Epithelial cell of esophagus (primary cell): ENCODE measurements at places on chromosomes 16 and 17.
A peak's percentile ranks its signal among the peaks of the same experiment; 100 is the strongest.

- DNase-seq = no peak
These were observed 6.2 kb downstream of the DUS1L start for GRCh38 chr17:82059272-82060000.

GRCh38 chr17:57313097-57313835, 56.9 kb downstream of the MSI2 start:
- DNase-seq = no peak

GRCh38 chr17:68184816-68185436, 62.9 kb upstream of the AMZ2 start:
- no peak for DNase-seq

- DNase-seq = no peak
These were observed 7.5 kb downstream of the PELP1 start for GRCh38 chr17:4696437-4696805.

GRCh38 chr17:4019275-4019674, 55.0 kb upstream of the ATP2A3 start:
- no peak for DNase-seq

GRCh38 chr16:1863681-1864460, 8.1 kb downstream of the MEIOB start:
- peak; percentile 51 for DNase-seq

GRCh38 chr17:2736956-2737355, 12.5 kb downstream of the CCDC92B start:
- DNase-seq = peak; percentile 99

DNA sequence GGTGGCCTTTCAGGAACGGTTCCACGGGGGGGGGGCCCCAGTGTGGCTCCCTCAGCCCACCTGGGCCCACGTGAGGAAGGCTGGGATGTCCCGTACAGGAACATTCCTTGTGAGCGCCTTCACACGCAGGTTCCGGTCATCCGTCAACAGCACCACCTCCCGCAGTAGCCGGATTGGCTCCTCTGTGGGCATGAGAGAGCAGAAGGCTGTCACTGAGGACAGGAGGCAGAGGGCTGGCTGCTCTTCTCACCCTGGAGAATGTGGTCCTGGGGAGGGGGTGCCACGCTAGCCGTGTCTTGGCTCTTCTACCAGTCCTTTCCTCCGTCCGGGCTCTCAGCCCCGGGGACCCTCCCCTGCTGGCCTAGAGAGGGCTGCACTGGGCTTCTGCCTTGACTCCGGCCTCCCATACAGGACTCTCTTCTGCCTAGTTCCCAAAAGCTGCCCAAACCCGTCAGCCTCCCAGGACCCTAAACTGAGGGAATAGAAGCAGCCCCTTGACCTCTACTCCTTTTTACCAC, 6.6 kb downstream of the HIC1 start:
- DNase-seq = no peak

DNA sequence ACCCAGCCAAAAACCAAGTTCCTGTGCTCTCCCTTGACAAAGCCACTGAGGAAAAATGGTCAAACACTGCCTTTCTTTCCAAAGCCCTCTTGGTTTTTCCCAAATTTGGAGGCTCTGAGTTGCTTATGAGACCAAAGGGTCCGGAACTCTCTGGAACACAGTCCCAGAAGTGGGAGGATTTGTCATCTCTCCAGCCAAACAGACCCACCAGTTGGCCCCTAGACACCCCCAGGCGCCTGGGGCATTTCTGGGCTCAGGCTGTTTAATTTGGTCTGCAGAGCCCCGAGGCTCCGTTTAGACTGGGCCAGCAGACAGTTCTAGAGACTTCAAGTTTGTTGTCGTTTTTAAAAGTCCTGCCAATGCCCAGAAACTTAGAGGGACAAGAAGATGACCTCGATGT, 239.1 kb downstream of the SEC14L1 start:
- no peak for DNase-seq

DNA sequence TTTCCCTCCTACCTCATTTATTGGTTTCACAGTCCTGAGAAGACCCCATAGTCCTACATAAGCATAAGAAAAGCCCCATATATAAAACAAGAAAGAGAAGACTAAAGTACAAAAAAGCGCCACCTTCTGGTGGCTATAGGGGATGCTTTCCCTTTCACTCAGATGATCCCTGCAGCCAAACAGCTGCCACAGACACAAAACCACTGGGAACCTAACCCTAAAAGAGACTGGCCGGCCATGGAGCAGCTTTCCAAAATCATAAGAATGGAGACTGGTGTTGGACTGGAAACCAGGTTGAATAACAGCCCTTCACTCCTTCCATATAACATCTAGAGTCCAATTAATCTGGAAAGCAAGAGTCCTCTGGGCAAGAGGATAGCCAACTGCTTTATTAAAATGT, 11.4 kb downstream of the DYNC1LI2 start:
- peak; percentile 42 for DNase-seq

DNA sequence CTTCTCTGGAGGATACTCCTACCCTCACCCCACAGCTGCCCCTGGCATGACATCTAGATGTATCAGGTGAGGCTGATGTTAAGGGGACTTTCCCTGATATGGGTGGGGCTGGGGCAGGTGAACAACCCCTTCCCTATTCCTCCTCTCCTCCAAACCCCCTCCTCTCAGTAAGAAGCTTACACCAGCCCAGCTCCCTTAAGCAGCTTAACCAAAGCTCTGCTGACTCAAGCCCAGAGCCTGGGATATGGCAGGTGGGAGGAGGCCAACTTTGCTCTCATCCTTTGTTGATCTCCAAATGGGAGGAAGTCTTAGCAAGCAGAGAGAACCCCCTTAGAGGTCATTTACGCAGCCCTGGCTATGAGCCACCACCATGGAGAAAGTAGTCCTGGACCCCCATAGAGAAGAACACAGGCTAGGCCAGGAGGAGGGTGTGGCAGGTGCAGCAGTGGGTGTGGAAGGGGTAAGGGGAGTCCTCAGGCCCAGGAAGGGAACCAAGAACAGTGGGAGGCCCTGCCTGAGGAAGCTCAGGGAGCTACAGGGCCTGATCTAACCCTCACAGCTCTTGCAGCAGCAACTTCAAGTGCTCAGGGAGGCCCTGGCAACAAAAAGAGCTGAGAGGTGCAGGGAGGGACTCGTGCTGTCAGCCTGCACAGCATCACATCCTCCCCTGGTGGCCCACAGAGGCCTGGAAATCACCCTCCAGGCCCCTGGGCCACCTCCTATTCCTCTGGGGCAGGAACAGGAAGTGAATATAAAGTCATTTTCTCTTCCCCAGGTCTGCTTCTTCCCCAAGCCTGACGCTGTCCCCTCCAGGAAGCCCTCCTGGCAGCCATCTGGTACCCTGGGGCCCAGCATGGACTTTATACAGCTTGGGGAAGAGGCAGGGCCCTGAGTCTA, 2.9 kb downstream of the UNC119 start:
- DNase-seq = no peak

DNA sequence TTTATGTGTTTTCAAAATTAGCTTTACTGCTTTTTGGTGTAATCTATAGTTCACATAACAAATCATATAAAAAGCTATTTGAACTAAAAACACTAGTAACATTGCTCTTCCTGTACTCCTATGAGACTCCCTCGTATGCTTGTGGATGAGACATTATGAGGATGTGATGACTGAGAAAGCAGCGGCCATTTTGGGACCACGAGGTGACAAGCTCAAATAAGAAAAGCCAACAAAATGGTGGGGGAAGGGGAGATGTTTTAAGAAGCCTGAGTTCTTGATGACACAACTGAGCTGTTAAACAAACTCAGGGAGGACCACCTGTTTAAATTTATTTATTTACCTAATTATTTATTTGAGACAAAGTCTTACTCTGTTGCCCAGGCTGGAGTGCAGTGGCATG, 4.5 kb downstream of the CCL18 start:
- no peak for DNase-seq

GRCh38 chr17:49859991-49860953, 12.4 kb upstream of the TAC4 start:
- no peak for DNase-seq

DNA sequence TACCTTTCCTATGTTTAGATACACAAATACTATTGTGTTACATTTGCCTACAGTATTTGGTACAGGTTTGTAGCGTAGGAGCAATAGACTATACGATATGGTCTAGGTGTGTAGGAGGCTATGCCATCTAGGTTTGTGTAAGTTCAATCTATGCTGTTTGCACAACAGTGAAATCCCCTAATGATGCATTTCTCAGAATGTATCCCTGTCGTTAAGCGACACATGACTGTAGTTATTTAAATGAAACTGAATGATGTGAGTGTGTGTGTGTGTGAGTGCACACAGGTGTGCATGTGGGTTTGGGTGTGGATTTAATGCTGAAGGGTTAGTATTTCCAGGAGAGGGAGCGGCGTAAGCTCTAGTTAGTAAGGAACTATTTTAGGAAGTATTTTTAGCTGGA, 34.6 kb upstream of the SMIM36 start:
- DNase-seq = no peak

DNA sequence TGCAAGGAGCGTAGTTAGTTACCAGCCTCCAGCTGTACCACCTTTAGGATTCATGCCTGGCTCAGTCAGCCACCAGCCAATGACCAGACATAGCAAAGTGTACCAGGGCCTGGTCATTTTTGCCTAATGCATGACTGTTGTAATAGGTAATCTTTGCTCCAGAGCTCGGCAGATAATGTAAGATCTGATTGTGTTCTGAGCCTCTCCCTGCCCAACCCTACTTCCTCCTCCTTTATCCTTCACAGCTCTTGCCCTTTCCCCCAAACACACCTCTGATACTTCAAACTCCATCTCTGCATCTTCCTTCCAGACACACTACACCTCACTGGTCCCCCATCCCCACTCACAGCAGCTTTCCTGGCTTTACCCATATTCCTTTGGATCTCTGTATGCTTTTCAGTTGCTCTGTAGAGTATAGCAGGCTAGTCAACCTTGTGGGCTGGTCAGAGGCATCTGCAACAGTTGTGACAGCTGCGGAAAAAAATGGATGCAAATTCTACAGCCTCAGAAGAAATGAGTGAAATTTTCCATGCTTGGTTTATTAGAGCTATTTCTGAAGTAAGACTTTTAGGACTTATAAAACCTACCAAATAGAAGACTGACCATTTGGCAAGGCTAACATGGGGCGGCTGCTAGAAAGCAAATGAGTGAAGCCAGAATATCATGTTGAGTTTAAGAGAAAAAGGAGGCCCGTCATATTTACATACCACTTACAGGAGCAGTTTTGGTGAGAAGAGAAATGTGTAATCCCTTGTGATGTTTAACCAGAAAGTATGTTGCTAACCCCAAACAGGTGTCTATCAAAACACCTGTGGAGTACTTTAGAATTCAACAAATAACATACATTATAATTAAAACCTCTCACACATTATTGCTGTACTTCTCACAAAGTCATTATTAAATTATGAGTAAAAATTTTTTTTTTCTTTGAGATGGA, 19.9 kb upstream of the C16orf87 start:
- DNase-seq = no peak

- peak; percentile 94 for DNase-seq
These were observed 11.1 kb downstream of the HROB start for GRCh38 chr17:44152875-44153274.

- DNase-seq = peak; percentile 39
These were observed 9.7 kb downstream of the NMT1 start for GRCh38 chr17:45070809-45071208.

- peak; percentile 88 for DNase-seq
These were observed 34.6 kb downstream of the DCUN1D3 start for GRCh38 chr16:20865420-20866131.

DNA sequence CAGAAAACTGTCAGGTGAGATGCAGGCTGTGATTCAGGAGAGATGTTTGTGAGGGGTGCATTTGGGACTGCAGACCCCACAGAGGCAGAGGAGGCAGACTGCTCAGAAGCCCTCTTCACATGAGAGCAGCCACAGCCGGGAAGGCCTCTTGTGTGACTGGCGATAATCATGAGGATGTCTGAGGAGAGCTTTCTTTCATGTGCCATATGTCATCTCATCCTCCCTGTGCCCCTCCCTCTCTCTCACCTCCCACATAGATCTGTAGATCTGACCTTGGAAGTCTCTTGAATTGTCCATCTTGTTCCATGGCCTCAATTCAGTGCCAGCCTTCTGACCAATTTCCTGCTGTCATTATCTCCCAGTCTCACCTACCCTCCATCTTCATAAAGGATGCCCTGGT, 50.5 kb downstream of the EPN2 start:
- no peak for DNase-seq

DNA sequence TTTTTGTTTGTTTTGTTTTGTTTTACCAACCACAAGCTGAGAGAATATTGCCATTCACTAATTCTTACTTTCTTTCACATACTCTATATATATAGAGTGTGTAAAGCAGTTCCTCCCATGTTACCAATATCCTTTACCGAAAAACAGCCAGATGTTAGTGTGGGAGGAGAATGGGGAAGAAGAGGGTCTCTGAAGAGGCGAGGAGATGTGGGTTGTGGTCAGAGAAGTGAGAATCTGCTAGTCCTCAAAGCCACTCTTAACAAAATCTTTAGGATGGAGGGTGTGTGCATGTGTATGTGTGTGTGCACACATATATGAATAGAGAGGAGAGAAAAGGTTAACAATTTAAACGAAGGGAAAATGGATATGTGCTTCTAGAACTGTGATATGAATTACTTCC, 80.6 kb downstream of the TUBD1 start:
- no peak for DNase-seq

DNA sequence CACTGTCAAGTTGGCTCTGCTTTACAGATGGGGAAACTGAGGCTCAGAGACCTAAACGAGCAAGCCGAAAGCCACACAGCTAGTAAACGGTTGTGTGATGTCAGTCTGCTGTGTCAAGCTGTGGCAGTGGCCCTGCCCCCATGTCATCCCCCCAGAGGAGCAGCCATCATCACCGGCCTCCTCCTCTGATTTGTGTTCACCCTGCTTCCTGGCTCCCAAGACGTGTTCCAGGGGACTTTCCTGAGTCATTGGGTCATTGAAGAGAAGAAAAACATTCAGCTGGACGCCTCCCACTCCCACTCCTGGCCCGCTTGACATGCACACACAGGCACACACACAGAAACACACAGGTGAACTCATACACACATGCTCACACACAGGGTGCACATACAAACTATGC, 54.0 kb upstream of the CIBAR2 start:
- no peak for DNase-seq

DNA sequence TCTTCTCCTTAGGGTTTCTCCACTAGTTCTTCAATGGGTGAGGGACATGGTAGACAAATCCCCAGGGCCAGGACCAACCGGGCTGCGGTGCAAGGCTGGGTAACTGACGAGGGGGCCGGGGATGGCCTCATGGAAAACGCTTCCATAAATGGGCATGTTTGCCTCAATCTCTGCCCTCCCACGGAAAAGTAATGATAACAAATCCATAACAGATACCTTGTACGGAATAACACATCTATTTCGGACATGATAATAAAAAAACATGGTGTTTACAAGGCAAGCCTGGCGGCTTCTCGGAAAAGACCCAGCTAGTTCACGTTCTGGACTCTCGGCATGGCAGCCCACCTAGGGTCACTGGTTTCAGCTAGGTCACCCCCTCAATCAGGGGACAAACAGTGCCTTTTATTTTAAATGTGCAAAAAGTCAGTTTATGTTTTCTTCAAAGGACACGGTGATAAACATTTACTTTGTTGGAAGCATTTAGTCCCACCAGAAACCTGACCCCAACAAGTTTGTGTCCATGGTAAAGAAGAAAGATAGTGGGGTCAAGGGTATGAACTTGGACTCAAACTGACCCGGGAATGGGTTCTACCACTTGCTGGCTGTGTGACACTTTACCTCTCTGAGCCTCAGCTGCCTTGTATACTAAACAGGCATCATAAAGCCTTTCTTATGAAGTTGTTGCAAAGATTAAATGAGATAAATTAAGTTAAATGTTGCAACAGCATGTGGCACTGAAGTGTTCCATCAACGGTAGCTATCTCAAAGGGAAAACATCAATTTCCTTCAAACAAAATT, 1.7 kb downstream of the MYH11 start:
- no peak for DNase-seq

- peak; percentile 56 for DNase-seq
These were observed 13.1 kb downstream of the ABCA9 start for GRCh38 chr17:69047368-69048263.
